Muscle of back (tissue), 13 donors: ENCODE measurements at places on chromosomes 7 and 10. TPM values are rescaled to one million over a fixed set of nuclear protein-coding genes. Genes with fewer than 3 reads are reported as not detected.

GSTO2 gene
- polyA plus RNA-seq = 1.2 TPM

DNA sequence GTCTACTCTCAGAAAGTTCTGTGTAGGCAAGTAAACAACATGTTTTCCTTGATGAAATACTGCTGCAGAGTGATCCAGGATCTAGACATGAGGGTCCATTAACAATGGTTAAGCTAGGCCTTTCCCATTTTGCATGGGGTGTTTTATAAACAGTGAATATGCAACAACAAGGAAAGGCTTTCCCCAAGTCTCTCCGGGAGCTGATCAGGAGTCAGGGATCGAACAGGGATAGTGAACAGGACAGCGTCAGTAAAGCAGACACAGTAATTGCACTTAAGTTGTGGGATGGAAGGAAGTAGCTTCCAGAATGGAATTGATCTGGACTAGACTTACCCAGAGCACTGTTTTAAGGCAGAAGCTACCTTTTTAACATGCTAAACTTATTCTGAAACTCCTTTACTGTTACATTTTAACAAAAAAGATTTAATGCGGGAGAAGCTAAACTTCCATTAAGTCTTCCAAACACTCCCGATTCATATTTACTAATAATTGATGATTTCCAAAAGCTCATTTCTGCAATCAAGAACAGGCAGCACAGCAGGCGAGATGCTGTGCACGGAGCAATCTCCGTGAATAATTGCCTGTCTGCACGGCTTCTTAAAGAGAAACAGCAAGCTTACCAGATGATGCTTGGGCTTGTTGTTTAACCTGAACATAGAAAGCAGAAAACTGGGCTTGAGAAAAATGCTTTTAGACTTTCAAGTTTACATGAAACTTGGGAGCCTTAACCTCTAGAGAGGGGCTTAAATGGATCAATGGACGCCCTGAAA, 50.3 kb upstream of the DOCK1 start:
- no peak for DNase-seq

TDRD1 gene
- 0.36 TPM for polyA plus RNA-seq

DNA sequence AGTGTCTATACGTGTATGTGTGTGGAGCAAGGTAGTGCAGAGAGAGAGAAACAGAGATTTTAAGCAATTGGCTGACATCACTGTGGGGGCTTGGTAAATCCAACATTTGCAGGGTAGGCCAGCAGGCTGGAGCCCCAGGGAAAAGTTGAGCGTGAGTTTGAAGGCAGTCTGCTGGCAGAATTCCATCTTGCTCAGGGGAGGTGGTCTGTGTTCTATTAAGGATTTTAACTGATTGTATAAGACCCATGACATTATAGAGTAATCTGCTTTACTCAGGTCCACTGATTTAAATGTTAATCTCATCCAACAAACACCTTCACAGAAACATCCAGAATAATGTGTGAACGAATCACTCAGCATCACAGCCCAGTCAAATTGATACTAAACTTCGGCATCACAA, 912.9 kb downstream of the GRM8 start:
- no peak for DNase-seq

- DNase-seq = no peak
Measured at GRCh38 chr7:89073776-89074175, 278.2 kb upstream of the TEX47 start.

PRRT4 gene
- polyA plus RNA-seq = 17.8 TPM

KIAA1217 gene
- polyA plus RNA-seq = 42.3 TPM
